ENCODE measurements at places on chromosomes 7 and 10.

DNA sequence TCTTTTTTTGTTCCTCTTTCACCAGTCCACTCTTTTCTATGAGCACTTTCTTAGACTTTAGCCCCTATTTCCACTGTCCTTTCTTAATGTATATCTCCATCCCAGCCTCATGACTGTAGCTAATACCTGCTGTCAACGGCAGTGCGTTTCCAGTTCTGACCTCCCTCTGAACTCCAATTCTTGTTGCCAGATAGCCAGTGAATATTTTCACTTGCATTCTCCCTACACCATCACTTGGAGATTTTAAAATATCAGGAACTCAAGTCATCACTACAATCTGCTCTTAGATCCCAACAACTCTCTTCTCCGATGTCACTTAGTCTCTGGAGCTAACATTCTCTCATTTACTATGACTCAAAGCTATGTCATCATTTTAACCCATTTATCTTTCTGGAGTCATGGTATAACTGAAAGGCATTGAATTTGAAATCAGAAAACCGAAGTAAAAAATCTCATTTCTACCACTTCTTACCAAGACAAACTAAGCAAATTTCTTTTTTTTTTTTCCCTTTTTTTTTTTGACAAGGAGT, 5.1 kb upstream of the SLC16A12 start:
- peak; percentile 59 for DNase-seq

- no peak for DNase-seq
Observed at GRCh38 chr10:121607310-121608055, 9.2 kb upstream of the FGFR2 start.

DNA sequence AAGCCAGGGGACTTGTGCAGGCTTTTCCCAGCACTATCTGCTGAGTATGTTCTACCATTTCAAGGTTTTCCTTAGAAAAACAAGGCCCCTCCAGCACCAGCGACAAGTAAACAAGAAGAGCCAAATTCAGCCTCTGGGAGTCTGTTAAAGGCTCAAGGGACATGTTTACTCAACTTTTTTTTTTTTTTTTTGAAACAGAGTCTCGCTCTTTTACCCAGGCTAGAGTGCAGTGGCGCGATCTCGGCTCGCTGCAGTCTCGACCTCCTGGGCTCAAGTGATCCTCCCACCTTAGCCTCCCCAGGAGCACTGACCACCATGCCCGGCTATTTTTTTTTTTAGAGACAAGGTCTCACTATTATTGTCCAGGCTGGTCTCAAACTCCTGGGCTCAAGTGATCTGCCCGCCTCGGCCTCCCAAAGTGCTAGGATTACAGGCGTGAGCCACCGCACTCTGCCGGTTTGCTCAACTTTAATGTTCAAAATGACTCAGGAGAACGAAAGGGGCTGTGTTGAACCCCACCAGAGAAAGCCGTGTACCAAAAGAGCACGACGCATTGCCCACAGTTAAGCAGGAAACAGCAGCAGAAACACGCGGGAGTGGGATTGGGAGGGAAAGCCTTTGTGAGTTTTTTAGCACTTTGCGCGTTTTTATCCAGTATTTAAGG, 772 bp downstream of the PRDX3 start:
- no peak for DNase-seq

GRCh38 chr7:71444130-71444529, 312.2 kb downstream of the GALNT17 start:
- no peak for DNase-seq

DNA sequence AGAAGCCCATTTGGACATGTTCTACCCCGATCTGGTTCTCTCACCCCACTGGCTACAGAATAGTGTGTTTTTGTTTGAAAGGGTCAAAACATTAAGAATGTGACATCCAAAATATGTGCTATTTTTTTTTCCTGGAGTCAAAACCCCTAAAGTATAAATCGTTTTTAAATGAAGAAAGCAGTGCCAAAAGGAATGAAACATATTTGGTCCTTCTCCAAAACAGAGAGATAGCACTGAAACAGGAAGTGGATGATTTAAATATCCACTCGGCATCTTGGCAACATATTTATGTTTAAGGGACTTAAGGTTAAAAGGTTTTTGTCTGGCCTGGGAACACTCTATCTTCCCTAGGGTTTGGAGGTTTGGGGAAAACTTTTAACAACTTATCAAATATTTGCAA, 32.3 kb downstream of the CALD1 start:
- DNase-seq: no peak

- no peak for DNase-seq
Observed at GRCh38 chr7:109549471-109550193, 980.0 kb downstream of the DNAJB9 start.

DNA sequence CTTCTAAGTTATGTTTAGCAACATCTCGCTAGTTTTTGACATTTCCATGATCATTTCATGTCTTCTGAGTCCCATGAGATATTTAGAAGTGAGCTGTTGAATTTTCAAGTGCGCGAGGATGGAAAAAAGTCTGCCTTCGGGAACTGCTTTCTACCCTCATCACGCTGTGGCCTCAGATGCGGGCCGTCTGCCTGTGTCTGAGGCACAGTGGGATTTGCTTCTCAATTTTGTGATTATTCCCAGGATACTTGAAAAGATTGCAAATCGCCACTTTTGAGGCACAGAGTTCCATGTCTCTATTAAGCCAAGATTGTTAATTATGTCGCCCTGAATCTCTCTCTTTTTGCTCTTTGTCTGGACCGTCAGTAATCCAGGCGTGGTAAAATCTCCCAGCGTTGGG, 30.8 kb upstream of the NKX6-2 start:
- DNase-seq: no peak

GRCh38 chr7:74306004-74306729, 17.0 kb downstream of the CLIP2 start:
- DNase-seq: no peak

Data from HTR-8/SVneo (cell line).